ENCODE measurements at places on chromosomes 3 and 15.
A peak's percentile ranks its signal among the peaks of the same experiment; 100 is the strongest.

GRCh38 chr3:45962033-45962432 lies 18.8 kb downstream of the CXCR6 start:
- no peak for DNase-seq

DNA sequence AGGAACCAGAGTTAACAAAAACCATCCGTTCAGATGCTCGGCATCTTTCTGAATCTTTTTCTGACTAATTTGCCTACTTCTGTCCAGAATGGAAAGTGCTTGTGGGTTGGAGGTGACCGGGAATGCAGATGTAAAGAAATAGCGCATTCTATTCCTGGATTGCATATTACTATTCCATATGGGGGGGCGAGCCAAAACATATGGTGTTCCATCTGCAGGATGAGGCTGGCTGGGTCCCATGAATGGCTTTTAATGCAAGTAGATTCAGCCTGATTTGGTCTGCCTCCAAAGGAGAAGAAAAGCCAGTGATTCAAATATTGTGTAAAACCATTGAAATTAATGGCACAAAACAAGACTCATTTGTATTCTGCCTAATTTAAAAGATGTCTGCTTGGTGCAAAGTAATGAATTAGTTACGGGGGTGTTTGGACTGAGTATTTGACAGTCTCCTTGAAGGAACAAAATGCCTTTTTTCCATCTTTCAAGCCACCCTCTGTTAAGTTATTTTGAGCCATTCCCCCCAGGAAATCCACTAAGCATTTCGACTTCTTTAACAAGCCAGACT lies 99.0 kb downstream of the ST8SIA2 start:
- no peak for DNase-seq

DNA sequence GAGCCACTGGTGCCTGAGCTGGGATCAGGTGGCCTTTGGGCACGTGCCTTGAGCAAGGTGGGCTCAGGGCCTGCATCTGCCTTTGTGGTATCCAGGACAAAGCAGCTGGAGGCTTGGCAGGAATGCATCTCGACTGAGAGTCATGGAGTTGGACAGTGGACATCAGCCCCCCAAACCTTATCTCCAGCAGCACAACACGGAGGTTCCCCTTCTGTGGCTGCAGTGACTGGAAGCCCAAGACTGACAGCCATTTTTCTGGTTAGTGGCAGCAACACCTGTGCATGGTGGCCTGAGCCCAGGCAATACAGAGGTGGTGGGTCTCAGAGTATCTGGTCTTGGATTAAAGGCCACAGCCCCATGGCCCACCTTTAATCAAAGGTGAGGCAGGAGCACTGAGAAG lies 27.8 kb upstream of the TSEN2 start:
- no peak for DNase-seq

GRCh38 chr3:5047764-5048419 lies 68.7 kb downstream of the BHLHE40 start:
- no peak for DNase-seq

GRCh38 chr3:195763843-195764825 lies 43.4 kb downstream of the MUC20 start:
- DNase-seq = no peak

DNA sequence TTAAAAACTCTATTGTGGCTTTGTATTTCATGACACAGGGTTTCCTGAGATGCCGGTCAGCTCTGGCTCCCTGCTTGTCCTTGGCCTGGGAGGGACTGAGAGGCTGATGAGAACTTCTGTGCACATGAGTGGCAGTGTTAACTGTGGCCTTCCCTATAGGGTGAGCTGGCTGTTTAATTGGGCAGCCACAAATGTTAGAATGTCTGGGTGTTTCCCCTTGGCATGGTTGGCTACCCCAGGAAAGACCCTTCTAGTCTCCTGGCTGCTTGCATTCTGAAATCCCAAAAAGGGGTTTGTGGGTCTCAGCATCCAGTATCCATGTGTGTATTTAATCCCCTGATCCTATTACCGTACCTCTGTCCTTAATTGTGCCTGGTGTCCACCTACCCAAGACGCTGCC lies 3.0 kb upstream of the KLF13 start:
- DNase-seq = no peak

- DNase-seq = no peak
Observed at GRCh38 chr3:52176951-52177700, 20.8 kb upstream of the ALAS1 start.

DNA sequence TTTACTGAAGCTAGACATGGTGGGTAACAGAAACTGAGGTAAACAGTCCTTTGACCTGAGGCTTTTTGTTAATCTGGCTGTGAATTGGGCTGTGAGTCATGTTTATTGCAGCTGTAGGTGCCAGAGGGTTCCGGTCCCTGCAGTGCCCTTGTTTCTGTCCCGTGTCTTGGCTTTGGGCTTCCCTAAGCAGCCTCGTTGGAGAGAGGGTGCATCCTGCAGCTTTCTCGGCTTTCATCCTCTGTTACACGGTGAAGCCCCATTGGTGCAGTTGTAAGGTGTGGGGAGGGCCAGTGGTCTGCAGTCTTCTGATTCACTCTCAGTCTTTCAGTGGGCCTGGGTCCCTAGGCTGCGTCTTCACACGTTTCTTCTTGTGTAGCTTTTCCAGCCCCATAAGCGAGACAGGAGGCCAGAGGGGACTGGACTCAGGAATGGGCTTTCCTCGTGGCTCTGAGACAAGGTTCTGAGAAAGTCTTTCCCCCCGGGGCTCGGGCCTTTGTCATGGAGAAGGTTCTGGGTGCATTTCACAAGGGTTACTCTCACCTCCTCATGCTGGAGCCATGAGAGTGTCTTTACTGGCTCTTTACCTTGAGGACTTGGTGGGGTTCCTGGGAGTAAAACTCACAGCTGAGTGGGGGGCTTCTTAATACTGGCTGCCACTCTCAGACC lies 33.1 kb downstream of the ASB7 start:
- no peak for DNase-seq

- no peak for DNase-seq
Observed at GRCh38 chr3:129326138-129326537, 47.5 kb downstream of the HMCES start.

GRCh38 chr3:49903451-49904424 lies at the start of gene MST1R:
MST1R (minus strand) TSS chr3:49903873; CDS start chr3:49903609, 264 bp downstream.
- DNase-seq = peak; percentile 56

DNA sequence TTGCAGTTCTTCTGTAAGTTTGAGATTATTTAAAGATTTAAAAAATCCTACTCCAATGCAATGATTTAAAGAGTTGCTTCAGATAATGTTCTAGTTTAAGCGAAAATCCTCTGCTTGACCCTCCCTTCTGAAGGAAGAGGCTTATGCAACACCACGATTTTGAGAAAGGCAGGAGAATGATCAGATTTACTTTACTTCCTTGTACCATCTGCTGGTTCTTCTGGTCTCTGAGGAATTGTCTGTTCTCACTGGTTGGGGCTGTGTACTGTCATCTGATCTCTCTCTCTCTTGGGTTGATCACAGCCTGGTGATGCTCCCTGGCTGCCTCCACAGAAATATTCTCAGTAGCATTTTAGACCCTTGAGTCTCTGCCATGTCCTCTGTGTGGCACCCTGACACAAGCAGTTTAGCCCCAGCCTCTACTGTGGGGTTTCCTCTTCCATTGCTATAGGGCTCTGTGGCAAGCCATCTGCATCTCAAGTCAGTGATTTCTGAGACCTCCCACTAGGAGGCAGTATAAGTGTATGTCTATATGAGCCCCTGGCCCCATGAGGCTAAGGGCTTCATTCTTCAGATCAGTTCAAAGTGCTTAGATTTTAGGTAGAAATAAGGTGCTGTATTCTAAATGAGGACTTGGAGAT lies 50.8 kb upstream of the PLAAT1 start:
- peak; percentile 52 for DNase-seq

DNA sequence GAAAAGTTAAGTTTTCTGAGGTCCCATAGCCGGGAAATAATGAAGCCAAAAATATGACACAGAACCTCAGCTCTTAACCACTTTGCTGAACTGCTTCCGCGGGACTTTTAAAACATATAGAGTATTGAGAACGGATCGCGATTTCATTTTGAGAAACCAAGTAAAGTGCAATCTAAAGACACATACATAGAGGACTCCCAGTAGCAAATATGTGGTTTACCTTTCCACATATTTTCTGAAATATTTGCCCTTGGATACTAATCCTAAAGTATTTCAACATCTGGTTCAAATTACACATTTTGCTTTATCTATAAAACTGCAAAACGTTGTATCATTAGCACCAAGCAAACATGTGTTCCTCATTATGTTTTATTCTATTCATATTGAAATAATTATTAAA lies 776.5 kb downstream of the ROBO2 start:
- no peak for DNase-seq

- no peak for DNase-seq
Observed at GRCh38 chr3:30612437-30613132, 6.2 kb downstream of the TGFBR2 start.

GRCh38 chr3:143332026-143332425 lies 212.5 kb downstream of the CHST2 start:
- no peak for DNase-seq

GRCh38 chr3:136069933-136070332 lies 104.4 kb downstream of the PPP2R3A start:
- DNase-seq = no peak

DNA sequence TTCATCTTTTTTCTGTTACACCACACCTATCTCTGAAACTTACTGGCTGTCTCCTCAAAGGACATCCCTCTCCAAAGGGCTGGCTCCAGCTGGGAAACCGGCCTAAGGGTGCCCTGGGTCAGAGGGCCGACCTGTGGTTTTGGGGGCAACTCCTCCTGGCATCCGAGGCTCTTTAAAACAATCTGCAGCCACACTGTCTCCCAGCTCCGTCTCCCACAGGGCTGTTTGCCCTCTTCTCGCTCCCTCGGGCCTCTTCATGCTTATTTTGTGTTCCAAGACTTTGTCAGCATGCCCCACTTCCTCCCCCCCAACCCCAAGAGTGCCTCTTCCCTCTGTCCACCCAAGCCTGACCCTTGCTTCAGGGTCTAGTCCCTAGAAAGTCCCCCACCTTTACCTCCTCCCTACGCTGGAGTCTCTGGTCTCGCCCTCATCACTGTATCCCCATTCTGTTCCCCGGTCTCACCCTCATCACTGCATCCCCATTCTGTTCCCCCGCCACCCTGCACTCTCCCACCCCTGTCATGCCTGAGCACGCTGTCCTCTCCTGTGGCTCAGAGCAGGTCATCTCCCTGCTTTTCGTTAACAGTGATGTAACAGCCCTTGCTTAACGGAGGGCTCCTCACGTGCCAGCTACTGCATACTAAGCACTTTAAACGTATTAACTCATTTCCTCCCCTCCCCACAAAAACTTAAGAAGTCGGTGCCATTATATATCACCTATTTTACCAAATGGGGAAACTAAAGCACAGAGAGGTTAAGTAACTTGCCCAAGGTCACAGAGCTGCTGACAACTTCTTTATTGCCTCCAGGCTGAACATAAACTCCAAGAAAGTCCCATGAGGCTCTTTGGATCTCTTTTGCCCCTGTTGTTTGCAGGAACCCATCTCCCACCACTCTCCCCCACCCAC lies 1.1 kb upstream of the CSK start:
- no peak for DNase-seq

DNA sequence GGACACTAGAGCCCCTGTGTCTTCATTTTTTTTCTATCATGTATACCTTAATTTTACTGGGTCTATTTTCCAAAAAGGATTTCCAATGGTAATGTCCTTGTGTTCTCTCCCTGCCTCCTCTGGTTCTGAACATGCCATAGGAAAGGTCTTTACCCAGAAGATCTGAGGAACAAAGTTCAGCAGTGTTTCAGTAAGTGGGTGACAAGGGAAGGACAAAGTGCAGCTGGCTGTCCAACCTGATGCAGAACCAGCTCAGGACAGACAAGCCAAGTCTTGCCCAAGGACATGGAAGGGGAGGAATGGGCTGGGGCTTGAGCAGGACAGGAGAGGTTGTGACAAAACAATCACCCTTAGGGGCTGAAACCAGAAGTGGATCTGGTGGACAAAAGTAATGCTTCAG lies 61.2 kb upstream of the STRIT1 start:
- no peak for DNase-seq

DNA sequence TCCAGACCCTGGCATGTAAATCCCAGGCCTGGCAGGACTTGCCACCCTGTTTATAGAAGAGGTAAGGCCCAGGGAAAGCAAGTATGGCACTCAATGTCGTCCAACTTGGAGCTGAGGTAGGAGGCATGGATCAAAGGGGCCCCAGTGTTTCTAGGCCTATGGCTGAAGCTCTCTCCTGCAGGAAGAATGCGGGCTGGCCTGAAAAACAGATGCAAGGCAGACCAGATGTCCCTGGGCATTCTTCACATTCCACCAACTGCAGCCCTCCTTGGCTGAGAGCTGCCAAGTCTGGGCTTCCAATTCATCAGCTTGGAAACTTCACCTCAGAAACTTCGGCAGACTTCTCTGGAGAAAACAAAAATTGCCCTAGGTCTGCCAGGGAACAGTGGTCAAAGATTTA lies 22.2 kb downstream of the MESD start:
- DNase-seq = peak; percentile 33

DNA sequence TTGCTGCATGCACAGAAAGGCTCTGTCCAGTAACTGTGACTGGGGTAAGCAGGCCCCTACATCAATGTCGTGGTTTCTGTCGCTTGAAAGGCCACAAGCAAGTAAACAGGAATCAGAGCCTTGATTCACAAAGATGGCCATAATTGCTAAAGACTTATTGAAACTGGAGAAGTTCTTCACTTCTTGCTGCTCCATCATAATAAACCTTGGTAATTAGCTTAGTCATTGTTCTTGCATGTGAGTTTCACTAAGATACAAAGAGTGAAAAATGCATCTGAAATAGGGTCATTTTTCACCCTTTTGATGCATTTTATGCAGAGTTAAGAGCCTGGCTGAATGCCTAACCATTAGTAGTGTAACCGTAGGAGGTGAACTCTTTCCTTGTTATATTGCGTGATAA lies 3.2 kb downstream of the SEMA6D start:
- no peak for DNase-seq

DNA sequence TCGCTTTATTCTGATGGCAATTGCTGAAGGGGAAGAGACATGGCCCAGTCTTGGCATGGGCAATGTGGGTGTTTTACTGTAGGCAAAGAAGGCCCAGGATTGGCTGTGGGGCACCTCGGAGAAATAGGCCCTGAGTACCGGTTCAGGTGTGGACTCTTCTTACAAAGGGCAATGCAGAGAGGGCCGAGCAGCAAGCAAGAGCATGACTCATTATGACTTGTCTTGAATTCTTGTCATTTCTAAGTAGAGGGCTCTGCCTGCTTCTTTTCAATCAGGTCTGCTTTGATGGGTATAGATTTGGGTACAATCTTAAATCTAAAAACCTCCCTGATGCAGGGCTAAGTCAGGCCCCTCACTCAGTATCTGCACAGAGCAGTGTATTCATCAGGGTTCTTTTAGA lies 14.8 kb upstream of the BUB1B start:
- no peak for DNase-seq

DNA sequence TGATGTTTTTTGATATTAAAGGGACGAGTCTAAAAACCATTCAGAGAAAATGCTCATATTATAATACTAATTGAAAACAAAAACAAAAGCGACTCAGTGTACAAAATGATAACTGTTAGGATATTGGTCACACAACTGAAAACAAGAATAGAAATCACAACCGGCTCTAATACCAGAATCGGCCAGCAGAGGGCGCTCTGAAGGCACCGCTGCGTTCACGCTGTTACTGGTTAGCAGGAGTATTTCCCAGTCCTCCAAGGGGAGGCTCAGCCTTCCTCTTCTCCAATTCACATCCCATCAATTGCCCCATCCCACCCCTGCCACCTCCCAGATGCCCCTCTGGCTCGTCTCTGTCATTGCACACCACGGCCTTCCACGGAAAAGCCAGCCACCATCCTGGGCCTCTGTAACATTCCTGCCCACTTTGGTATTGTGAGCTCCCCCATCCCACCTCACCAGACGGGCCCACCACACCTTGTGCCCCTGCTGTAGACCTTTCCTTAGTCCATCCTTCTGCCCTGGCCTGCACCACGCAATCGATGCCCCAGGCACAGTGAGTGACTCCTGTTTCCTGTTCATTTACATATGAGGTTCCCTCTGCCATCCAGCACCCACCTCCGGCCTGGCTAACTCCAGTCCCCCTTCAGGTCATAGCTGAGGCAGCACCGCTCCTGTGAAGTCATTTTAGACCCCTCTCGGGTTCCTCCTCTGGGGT lies 8.5 kb downstream of the FAM107A start:
- peak; percentile 71 for DNase-seq

Measured in neuronal stem cell (in vitro differentiated cells).